ENCODE measurements at places on chromosomes 4 and X.

GRCh38 chr4:138871555-138871875 lies 144.1 kb upstream of the NOCT start:
- DNase-seq: no peak

GRCh38 chrX:136387951-136388502 lies 87.3 kb downstream of the ADGRG4 start:
- DNase-seq: no peak

- peak; percentile 13 for DNase-seq
Measured at GRCh38 chrX:143306991-143307937, 210.0 kb downstream of the SPANXN3 start.

- no peak for DNase-seq
Measured at GRCh38 chr4:94334476-94334875, 8.2 kb downstream of the HPGDS start.

GRCh38 chr4:97103252-97103651 lies 1040.0 kb downstream of the STPG2 start:
- no peak for DNase-seq

DNA sequence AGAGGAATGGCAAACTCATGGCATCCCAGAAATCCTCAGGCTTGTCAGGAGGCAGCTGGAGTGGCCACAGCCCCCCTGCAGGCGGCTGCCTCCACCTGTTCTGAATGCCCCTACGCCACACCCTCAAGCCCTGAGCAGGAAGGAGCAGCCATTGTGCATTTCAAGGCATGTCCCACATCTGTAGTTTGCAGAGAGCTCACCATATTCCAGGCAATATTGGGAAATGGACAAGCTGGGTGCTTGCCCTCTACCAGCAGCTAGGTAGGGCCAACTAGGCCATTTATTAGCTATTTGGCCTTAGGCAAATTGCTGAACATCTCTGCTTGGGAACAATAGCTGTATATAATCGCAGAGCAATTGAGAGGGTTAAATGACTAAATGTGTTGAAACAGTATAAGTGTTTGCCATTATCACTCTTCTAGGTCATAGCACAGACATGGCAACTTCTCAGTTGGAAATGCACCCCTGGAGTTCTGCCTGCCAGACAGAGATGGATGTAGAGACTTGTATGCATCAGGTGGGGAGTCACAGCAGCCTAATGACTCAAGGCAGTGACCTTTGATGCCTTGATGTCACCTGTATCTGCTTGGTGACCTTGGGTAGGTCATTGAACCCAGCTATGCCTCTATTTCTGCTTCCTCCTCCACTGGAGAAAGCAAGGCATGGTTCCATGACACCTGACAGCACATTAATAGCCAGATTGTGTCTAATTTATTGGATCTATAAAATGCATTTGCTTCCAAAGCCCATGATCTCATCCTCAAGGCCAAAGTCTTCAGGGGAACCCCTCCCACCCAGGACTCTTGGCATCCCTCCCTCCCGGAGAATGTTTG lies 52.8 kb downstream of the FHDC1 start:
- DNase-seq: no peak

DNA sequence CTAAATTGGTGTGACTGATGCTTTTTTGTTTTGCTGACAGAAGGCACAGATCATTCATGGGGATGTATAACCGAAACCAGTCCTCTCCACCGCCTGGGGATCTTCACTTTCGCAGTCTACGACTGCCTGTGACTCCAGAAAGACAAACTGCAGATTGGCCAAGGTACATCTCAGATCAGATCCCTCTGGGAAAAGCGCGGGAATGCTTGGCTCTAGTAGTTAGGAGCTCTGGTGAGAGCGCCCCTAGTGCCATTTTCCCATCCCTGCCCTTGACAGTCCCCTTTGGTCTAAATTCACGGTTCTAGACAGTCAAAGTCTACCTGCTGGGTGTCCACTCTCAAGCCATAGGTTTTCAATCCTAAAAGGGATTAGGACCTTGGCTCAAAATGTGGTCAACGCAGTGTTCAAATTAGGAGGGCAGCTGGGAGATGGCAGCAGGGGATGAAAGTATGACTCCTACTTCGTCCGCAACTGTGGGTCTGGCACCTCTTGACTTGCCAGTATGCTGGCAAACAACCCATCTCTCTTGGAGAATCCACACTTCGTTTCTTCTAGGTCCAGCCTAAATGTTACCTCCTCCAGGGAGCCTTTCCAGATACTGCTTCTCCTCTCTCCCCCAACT lies 6.9 kb upstream of the HAND2 start:
- DNase-seq: no peak

- no peak for DNase-seq
Measured at GRCh38 chrX:86455495-86455894, 307.2 kb downstream of the DACH2 start.

- no peak for DNase-seq
Measured at GRCh38 chrX:131308980-131309379, 19.9 kb upstream of the IGSF1 start.

DNA sequence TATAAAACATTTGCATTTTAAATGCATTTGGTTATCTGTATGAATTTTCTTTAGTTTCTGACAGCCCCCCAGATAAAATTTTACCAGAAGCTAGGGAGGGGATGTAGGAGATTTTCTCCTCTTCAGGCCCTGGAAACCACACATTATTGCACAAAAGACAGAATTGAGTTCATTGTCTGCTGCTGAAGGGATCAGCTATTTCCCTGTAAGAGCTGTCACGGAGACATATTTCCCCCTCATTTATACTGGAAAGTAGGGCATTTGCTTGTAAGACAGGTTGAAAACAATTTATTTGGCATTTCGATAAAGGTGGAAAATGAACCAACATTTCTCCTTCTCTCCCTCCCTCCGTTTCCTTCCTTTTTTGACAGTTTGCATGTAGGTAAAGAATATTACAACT lies 241.3 kb upstream of the LCORL start:
- no peak for DNase-seq

- no peak for DNase-seq
Measured at GRCh38 chr4:86757468-86757867, 91.7 kb downstream of the SLC10A6 start.

DNA sequence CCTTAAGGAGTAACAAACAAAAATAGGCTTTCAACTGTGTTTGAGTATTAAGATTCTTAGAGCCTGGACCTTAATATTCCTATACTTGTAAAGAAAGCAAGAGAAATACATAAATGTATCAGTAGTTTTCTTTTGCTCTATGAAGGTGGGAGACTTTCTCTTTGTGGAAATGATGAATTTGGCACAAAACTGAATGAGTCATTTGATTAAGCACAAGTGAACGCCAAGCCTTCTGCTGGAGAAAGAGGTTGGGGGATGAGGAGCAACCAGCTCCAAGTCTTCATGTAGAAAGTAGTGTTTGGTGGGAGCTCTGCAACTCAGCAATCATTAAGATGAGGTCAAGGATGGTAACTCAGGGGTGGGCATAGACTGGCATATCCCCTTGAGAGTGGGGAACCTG lies 49.6 kb downstream of the MEPE start:
- DNase-seq: no peak

- peak; percentile 65 for DNase-seq
Measured at GRCh38 chr4:174120446-174121295, 162.8 kb downstream of the FBXO8 start.

All from NCI-H774 (cell line).